ENCODE measurements at places on chromosomes 12 and 14.

DNA sequence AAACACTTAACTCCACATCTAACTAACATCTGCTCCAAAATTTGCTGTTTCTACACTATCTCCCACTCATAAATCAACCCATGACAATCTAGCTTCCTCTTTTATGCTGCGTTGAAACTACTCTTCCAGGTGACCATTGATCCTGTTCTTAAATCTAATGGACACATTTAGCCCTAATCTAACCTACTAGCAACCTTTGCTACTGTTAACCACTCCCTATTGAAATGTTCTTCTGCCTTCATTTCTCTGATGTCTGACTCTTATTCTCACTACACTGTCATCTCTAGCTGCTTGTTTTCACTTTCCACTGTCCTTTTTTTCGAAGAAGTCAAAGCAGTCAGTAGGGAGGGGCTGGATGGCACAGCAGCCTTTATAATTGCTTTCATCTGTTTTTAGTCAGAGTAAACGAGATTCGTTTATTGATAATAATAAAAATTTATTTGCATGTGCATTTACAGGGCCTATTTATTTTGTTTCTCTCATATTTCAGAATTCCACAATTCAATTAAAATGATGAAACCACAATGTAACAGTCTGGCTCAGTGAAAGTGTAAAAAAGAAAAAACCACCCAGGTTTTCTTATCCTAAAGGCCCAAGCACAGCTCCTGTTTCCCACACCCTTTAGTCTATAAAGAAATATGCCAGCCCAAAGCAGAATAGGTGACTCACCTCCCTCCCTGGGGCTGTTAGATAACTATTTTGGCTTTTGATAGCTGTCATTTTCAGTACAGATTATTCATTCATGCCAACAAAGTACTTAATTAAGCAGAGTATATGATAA lies 44.9 kb downstream of the ATP2B1 start:
- DNase-seq, result no peak

GRCh38 chr12:82730953-82731459 lies 44.3 kb downstream of the TMTC2 start:
- DNase-seq, result no peak

DNA sequence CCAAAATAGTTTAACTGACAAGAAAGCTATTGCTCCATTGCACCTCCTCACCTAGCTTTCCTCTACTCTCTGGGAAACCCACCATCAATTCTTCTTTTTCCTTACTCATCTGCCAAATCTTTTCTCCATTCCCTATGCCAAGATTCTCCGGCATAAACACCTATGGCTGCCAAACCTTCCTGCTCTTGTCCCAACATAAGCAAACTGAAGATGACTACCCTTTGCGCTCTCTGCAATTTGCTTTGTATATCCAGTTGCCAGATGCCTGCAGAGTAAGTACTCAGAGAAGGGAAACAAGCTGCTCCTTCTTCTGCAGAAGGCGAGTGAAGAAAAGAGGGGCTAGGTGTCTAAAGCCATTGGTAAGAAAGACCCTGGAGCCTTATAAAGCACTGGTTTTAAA lies 11.5 kb downstream of the PTGER2 start:
- DNase-seq, result no peak

DNA sequence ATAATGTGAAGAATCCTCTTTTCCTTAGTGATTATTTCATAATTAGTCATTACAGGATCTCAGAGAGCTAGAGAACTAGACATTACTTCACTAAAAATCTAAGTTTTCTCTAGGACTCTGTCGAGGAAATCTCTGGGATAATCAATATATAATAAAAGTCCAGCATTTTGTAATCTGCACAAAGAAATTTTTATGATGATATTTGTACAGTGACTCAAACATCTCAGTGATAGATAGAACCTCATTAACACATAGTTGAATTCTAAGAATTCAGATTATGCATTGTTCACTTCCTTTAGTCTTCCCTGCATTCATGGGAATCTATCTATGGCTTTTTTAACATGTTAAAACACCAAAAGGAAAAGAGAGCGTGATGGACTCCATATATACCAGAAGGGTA lies 11.0 kb downstream of the ITPR2 start:
- DNase-seq, result no peak

- DNase-seq, result no peak
These were observed 153.8 kb downstream of the BCL11B start for GRCh38 chr14:99118046-99118721.

- DNase-seq, result no peak
These were observed 4.1 kb upstream of the TAS2R14 start for GRCh38 chr12:10943167-10943566.

DNA sequence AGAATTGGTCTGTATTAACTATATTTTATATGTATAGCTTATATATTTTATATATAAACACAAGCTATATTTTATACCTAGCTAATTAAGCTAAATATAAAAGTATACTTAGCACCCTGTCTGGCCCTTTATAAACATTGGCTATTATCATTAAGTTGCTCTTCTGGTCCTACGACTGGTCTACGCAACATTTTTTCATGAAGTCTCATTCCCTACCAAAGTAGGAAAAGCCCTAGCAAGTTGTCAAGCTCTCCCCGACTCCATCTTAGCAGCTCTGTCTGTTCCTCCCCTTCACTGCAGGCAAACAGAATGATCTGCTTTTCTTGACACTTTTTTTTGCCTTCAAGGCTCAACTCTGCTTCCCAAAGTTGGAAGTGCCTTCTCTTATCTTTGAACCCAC lies 36.7 kb upstream of the ELK3 start:
- no peak for DNase-seq

DNA sequence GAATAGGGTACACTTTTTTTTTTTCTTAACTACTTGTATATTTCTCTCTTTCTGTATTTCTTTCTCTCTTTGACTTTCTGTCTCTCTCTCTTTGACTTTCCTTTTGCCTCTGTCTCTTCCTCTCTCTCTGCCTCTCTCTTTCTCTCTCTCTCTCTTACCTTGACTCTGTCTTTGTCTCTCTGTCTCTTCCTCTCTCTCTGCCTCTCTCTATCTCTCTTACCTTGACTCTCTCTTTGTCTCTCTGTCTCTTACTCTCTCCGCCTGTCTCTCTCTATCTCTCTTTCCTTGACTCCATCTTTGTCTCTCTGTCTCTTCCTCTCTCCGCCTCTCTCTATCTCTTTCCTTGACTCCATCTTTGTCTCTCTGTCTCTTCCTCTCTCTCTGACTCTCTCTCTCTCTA lies 62.4 kb upstream of the PRMT8 start:
- DNase-seq, result no peak

- no peak for DNase-seq
These were observed 6.2 kb upstream of the DDX55 start for GRCh38 chr12:123595729-123596128.

- DNase-seq, result no peak
These were observed 253.6 kb downstream of the ZFP36L1 start for GRCh38 chr14:68539241-68539737.

DNA sequence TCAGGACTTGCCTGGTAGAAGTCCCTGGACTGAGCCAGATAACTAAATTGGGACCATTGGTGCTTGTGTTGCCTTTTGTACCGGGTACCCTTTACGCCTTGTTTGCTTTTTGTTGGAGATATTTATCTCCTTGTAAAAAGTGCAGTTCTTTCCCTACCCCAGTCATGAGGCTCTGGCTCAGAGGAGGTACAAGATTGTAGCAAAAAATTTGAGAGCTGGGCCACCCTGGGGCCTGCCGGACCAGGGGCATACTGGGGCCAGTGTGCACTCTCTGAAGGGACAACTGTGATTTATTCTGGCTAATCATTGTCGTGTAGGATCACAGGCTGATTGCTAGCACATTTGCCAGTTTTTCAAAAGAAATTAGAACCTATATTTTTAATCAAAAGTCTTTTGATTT lies 13.2 kb downstream of the TPCN1 start:
- no peak for DNase-seq

- no peak for DNase-seq
These were observed 4.5 kb downstream of the SLC11A2 start for GRCh38 chr12:51021694-51022093.

GRCh38 chr12:90823859-90824258 lies 131.1 kb downstream of the CCER1 start:
- DNase-seq, result no peak

DNA sequence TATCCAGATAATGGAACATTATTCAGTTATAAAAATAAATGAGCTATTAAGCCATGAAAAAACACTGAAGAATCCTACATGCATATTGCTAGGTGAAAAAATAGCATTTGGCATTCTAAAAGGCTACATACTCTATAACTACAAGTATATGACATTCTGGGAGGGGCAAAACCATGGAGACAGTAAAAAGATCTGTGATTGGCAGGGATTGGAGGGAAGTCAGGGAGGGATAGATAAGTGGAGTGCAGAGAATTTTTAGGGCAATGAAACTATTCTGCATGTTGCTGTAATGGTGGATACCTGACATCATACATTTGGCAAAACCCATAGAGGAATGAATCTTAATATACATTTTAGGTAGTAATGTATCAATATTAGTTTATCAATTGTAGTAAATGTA lies 63.1 kb upstream of the SLC38A2 start:
- DNase-seq, result no peak

DNA sequence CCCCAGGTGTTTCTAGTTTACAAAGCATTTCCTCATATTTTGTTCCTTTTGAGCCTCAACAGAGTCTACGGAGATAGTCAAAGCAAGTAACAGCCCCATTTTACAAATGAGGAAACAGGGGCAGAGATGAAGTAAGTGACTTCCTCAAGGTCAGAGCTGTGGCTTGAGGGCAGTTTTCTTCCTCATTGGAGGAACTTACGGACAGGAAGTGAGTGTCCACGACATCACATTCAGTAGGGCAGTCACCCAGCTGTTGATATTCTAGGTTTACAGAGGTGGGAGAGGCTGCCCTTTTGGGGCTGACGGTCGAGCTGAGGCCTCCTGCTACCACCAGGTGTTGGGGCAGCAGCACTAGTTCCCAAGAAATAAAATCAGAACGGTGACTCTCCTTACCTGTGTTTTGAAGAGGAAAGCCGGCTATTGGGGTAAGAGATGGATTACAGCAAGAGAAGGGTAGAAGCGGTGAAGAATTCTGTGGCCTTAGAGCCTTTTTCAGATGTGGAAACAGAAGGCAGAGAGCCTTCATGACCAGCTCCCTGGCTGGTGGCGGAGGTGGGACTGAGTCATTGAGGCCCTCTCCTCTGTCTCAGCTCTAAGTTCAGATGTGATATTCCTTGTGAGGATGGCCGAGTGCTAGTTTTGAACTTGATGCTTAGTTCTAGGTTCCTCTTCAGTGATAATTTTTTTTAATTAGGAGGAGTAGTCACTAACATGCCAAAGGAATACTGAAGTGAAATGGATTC lies 41.7 kb downstream of the SUSD6 start:
- no peak for DNase-seq

- DNase-seq, result no peak
These were observed 84.9 kb downstream of the ZFC3H1 start for GRCh38 chr12:71578694-71579258.

- DNase-seq, result no peak
These were observed 144.8 kb downstream of the CAPZA3 start for GRCh38 chr12:18882690-18883089.

DNA sequence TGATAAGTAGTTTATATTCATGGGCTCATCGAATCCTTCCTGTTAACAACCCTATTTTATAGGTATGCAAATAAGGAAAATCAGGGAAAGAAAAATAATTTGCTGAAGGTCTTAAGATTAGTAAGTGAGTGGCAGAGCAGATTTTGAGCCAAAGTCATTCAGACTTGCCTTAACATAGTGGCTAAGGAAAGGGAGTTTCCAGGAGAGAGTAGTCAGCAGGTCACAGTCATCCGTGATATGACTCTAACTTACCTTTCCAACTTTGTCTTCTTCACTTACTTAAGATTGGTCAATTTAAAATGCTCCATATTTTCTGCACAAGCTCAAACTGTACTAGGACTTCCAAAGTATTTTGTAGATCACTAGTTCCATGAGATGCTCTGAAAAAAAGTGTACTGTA lies 46.6 kb downstream of the AKAP6 start:
- DNase-seq, result no peak

GRCh38 chr14:86518298-86518697 lies 988.4 kb downstream of the FLRT2 start:
- DNase-seq, result no peak
